ENCODE measurements at places on chromosomes 13 and 19. TPM values are rescaled to one million over a fixed set of nuclear protein-coding genes. Genes with fewer than 3 reads are reported as not detected.

- H3K27me3 ChIP-seq: peaks cover 22% of the 10 kb centered on the region
- H3K4me3 ChIP-seq: no peak overlapping the region
- H3K27ac ChIP-seq: no peak overlapping the region
- H3K36me3 ChIP-seq: no peaks in the 10 kb centered on the region
- no peak for DNase-seq
Measured at GRCh38 chr19:4576016-4576933, 16.8 kb upstream of the SEMA6B start.

GRCh38 chr19:6596621-6597020 is 5.7 kb upstream of the CD70 start:
- no peak overlapping the region for H3K4me3 ChIP-seq
- peaks cover 19% of the 10 kb centered on the region for H3K27me3 ChIP-seq
- H3K36me3 ChIP-seq: no peaks in the 10 kb centered on the region
- peaks cover 32% of the 10 kb centered on the region for H3K4me1 ChIP-seq
- no peak overlapping the region for H3K27ac ChIP-seq

- DNase-seq: no peak
- no peak within 1 kb of the TSS for H3K4me3 ChIP-seq
- no peaks in the 10 kb centered on the region for H3K36me3 ChIP-seq
- H3K27me3 ChIP-seq: peaks cover 16% of the 10 kb centered on the region
- peaks cover 21% of the 10 kb centered on the region for H3K4me1 ChIP-seq
Measured at GRCh38 chr19:45160870-45161737, at the start of gene NKPD1. Gene NKPD1 (minus strand): TSS chr19:45160982. CDS start chr19:45160150, 832 bp downstream.

DNA sequence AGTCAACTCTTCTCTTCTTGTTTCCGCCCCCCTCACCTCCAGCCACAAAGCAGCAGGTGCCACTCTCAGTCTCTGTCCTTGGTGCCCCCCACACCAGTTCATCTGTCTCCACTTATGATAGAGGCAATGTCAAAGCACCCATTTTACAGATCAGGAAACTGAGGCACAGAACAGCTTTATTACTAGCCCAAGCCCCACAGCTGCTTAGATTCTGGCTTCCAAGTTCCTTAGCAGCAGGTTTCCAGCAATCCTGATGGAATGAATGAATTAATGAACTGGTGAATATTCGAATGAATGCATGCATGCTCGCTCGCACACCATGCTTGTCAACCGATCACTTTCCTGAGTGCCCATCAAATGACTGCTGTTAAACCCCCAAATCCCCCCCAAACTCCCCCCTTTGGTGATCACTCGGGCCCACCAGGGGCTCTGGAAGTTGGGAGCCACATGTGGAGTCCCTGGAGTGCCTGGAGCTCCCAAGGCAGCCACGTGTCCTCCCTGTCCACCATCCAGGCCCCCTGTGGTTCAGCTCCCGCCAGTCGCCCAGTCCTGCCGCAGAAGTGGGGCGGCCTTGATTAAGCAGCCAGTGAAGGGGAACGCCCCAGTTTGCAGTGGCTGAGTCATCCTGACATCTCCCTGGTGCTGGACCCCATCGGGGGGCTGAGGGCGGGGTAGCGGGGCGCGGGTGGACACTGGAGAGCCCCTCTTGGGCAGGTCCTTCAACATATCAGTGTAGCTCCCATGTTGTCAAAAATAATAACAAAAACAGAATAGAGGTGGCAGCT is 6.8 kb downstream of the PTPRS start:
- no peaks in the 10 kb centered on the region for H3K36me3 ChIP-seq
- no peak overlapping the region for H3K4me3 ChIP-seq
- no peak for DNase-seq
- peaks cover 4% of the 10 kb centered on the region for H3K4me1 ChIP-seq

DNA sequence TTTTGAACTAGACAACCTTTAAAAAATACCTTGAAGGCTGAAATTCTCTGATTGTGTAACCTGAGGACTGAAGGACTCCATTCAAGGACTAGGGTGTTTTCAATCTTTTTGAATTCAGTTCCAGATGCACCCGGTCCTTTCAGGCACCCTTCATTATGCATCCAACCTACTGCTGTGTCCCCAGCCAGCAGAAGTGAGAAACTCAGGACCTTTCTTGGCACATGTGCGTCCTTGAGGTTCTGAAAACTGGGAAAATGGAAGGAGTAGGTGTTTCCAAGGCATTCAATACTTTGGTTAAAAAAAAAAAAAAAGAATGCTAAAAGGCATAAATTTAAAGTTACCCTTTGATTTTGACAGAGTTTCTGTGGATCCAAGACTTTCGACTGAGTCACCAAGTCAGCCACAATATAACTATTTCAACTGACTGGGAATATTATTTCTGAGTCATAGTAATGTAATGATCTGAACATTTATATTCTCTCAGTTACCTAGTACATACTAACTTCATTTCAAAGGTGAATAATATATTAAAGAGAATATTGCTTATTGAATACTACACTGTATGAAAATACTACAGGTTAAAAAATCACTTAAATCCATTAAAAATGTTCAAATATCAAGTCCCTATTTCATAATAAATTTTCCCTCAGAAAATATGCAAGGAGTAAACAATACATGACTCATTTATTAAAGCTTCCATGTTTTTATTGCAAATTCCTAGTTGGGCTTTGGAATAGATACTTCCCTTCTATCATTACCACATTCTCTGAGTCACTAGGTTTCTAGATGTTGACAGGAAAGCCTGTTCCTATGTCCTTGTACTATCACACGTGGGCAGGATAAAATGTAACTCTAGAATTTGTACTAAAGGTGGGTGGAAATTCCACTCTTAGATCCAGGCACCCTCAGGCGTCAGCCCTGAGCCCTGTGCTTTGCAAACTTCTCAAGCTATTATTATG is 2.4 kb upstream of the ITGBL1 start:
- H3K27me3 ChIP-seq: peaks cover 19% of the 10 kb centered on the region
- no peak overlapping the region for H3K4me3 ChIP-seq
- H3K4me1 ChIP-seq: peaks cover 3% of the 10 kb centered on the region
- no peak for DNase-seq

DNA sequence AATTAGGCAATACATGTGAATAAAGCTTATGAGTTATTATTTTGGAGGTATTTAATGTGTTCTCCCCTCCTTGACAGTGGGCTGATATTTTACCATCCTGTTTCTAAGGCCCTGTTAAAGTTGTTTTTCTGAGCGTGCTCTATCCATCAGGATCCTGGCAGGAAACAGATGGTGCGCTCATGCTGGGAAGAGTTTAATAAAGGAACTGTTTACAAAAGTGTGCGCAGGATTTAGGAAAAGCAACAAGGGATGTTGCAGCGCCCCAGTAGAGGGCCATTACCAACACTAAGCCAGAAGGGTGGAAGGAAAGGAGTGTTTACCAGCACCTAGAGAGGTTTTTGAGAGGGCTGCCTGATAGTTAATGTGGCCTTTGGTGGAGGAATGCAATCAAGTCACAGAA is 374.5 kb downstream of the KCNRG start:
- peaks cover 10% of the 10 kb centered on the region for H3K4me1 ChIP-seq
- no peaks in the 10 kb centered on the region for H3K27me3 ChIP-seq
- no peaks in the 10 kb centered on the region for H3K36me3 ChIP-seq

DNA sequence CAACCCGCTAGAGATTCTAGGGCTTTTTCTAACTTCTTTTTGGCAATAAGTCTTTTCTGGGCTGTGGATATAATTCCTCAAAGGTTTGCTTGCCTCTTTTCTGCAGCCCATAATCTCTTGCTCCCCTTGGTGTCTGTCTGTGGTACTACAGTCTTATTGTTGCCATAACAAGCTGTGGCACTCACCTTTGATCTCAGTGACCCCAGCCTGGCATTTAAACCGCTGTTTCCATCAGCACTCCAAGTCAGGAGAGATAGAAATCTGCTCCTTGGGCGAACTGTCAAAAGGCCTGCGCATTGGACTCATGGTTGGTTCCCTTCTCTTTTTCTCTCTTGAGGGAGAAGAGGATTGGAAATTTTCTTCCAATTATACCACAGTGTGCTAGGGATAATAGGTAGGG is 14.5 kb upstream of the MPHOSPH8 start:
- no peaks in the 10 kb centered on the region for H3K4me1 ChIP-seq
- peaks cover 45% of the 10 kb centered on the region for H3K27me3 ChIP-seq
- no peak overlapping the region for H3K4me3 ChIP-seq
- H3K36me3 ChIP-seq: peaks cover 12% of the 10 kb centered on the region

- H3K4me1 ChIP-seq: peaks cover 46% of the 10 kb centered on the region
- H3K27ac ChIP-seq: peak within 1 kb of the TSS; percentile 98
- peak; percentile 98 for DNase-seq
- no peaks in the 10 kb centered on the region for H3K27me3 ChIP-seq
- H3K36me3 ChIP-seq: peaks cover 52% of the 10 kb centered on the region
- peak within 1 kb of the TSS; percentile 99 for H3K4me3 ChIP-seq
Measured at GRCh38 chr19:58305065-58305931, at the start of gene ERVK3-1. Gene ERVK3-1 (plus strand): TSS chr19:58305377. CDS start chr19:58312169, 6,792 bp downstream.

- H3K27me3 ChIP-seq: peaks cover 11% of the 10 kb centered on the region
- H3K36me3 ChIP-seq: no peaks in the 10 kb centered on the region
- H3K4me3 ChIP-seq: no peak overlapping the region
- peaks cover 3% of the 10 kb centered on the region for H3K4me1 ChIP-seq
Measured at GRCh38 chr13:51311957-51312520, 27.5 kb upstream of the SERPINE3 start.

DNA sequence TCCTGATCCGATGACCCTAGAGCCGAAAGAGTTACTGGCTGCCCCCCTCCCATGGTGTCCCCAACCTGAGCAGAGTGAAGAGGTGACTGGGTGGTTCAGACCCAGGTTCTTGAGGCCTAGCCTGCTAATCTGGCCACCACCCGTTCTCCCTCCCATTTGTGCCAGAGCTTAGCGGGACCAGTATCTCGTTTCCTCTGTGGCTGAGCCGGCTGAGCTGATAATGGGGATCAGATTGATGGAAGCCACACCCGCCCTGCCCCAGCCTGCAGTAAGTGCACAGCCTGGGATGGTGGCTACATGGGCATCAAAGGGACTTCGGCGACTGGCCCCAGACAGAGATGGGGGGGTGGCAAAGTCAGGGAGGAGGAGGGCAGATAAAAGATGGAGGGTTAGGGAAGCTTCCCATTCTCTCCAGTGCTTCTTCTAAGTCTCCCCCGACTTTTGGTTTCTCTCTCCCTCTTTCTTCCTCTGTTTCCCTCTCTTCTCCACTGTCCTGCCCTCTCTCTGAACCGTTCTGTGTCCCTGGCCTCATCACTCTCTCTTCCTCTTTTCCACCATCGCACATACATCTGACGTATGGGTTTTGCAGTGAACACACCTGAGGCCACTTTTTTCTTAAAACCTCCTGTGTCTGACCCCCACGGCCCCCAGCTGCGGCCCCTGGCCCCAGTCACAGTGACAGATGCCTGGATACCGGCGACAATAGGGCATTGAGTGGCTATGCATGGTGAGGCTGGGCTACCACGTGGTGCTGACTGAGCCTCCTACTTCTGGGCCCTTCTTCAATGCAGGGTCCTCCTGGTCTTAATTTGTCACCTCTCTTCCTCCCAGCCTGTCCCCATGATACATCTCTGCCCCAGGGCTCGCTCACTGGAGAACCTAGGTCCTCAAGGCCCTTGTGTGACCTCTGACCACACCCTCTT is 2.4 kb downstream of the ELAVL3 start:
- no peak overlapping the region for H3K4me3 ChIP-seq
- H3K27me3 ChIP-seq: peaks cover 16% of the 10 kb centered on the region

- peaks cover 7% of the 10 kb centered on the region for H3K27me3 ChIP-seq
- H3K4me3 ChIP-seq: no peak overlapping the region
- DNase-seq: no peak
- no peaks in the 10 kb centered on the region for H3K4me1 ChIP-seq
- H3K27ac ChIP-seq: no peak overlapping the region
- H3K36me3 ChIP-seq: no peaks in the 10 kb centered on the region
Measured at GRCh38 chr19:32337084-32337808, 8.2 kb upstream of the ZNF507 start.

DNA sequence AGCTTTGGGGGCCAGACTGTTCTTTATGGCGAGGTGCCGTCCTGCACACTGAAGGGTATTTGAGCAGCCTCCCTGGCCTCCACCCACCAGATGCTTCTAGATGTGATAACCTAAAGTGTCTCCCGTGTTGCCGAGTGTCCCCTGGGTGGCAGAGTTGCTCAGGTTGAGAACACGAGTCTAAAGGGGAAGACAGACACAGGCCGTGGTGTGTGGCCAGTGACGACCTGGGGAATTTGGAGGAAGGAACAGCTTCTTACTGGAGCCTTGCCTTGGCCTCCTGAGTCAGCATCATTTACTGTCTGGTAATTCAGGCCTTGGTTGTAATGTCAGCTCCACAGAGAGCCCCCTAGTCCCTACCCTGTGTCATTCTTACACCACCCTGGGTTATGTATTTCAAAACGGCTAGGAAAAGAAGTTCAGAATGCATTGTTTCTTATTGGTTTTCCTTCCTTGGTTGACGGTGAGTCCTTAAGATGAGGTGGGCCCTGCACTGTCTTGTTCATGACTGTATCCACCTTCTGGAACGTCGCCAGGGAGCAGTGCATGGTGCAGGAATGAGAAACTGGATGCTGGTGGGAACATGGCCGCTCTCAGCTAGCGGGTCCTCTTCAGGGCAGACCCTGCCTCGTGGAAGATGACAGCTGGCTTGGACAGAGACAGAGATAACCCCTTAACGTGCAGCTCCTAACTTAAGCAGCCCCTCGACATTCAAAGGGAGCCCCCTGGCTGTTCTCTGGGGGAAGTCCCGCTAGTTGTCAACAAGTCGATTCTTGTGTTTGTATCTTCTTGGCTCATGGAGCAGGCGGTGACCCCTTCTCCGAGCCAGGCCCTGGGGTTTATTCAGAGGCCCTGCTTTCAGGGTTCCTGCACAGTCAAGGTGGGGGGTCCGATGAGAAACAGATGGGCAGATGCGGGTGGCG is 7.2 kb downstream of the SIN3B start:
- H3K27me3 ChIP-seq: no peaks in the 10 kb centered on the region
- H3K4me1 ChIP-seq: peaks cover 10% of the 10 kb centered on the region
- H3K36me3 ChIP-seq: peaks cover 12% of the 10 kb centered on the region
- no peak for DNase-seq
- no peak overlapping the region for H3K4me3 ChIP-seq

GRCh38 chr13:34883396-34883795 is 58.7 kb upstream of the NBEA start:
- H3K27me3 ChIP-seq: no peaks in the 10 kb centered on the region
- H3K27ac ChIP-seq: no peak overlapping the region
- H3K36me3 ChIP-seq: no peaks in the 10 kb centered on the region

GRCh38 chr19:389935-390289 is 19.0 kb downstream of the C2CD4C start:
- no peak for DNase-seq
- H3K4me1 ChIP-seq: peaks cover 13% of the 10 kb centered on the region
- H3K27ac ChIP-seq: no peak overlapping the region
- H3K27me3 ChIP-seq: peaks cover 11% of the 10 kb centered on the region
- no peak overlapping the region for H3K4me3 ChIP-seq

DNA sequence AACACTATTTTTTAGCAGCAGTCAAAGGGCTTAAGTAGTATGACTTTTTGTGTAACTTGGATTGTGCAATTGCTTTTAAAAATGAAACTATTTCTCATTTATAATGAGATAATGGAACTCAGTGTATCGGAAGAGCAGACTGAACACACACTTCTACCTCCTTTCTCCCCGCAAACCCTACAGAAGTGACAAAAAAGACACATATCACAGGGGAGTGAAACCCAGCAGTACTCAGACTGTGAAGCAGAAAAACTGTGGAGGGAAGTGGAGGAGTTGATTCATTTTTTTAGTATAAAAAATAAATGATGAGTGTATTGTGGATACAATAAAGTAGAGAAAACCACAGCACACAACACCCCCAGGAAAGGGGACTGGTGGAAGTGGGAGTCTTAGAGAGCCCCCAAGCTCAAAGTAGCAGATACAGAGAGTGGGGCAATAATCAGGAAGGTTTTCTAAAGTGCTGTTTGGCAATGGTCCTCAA is 9.7 kb downstream of the LPAR6 start:
- no peaks in the 10 kb centered on the region for H3K36me3 ChIP-seq
- H3K27ac ChIP-seq: peak overlapping the region; percentile 95
- DNase-seq: peak; percentile 66
- peak overlapping the region; percentile 82 for H3K4me3 ChIP-seq
- peaks cover 80% of the 10 kb centered on the region for H3K4me1 ChIP-seq
- no peaks in the 10 kb centered on the region for H3K27me3 ChIP-seq

TMEM91 gene
- 6.7 TPM for total RNA-seq

TGFBR3L gene
- 4.7 TPM for total RNA-seq

TEX29 gene
- 0.67 TPM for total RNA-seq

FCHO1 gene
- total RNA-seq: 28.6 TPM

HPN gene
- not detected for total RNA-seq

All from natural killer cell treated with Interleukin-12 subunit alpha and Interleukin-12 subunit beta and Interleukin-15 and Interleukin-18, amount 100 ng/mL, for 72 hours (primary cell).